ENCODE measurements at places on chromosomes 6 and 20.

DNA sequence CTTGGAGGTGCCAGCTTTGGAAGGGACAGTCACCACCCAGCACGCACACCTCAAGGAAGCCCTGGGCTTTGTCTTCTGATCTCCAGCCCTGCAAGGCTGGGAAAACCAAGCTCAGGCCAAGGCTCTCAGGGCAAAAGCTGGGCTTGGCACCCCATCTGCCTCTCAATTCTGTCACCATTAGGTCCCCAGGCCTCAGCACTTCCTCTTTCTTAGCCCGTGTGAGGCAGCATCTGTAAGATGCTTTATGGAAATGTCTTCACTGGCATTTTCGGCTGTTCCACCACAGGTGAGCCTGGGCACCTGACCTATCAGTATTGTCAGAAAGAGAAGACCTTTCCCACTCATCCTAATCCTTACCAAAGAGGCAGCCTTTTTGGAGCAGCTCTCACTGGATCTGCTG is 24.6 kb downstream of the GMEB2 start:
- no peak for DNase-seq

DNA sequence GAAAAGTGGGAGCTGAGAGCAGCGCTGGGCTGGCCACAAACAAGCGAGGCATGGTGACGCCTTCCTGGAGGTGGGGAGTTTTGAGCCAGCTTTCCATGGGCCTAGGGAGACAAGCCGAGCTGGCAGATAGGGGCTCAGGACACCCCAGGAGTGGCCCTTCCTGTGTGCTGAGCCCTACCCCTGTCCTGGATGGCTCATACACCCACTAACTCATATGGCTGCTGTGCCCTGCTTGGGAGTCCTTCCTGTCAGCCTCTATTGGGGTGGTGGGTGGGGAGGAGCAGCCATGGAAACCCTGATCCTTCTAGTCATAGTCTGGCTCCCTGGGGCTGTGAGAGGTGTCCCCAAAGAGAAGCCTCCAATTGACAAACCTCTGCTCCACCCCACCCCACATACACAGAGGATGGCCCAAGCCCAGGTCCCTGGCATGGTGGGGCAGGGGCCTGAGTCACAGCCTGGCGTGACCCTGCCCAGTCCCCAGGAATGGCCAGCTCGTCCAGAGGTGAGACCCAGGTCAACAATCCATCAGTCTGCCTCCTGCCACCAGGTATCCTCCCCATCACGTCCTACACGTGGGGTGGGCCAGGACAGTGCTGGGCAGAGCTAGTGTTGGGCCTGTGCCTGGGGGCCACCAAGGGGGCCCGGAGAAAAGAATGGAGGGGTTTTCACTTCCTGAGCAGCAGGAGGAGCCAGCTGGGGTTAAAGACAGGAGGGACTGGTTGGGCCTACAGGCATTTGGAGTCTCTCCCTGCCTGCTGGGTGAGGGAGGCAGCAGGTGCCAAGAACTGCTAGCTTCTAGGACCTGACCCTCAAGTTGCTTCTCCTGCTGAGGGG is 52.2 kb downstream of the MRPL14 start:
- no peak for DNase-seq

DNA sequence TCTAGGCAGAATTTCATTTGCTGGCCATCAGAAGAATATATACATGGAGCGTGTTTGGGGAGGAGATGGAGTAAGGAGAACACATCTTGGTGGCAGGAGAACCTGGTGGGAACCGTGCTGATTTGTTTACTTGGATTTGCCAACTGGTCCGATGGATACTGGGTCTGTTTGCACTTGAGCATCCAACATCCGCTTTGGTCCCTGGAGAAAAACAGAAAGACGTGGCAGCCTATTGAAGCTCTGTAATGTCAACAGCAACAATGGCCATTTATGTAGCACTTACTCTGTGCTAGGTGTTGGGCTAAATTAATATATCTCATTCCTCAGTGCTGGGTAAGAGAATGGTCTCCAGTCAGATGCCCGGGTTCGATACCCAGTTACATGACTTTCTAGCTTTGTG is 125.6 kb downstream of the BCAS1 start:
- no peak for DNase-seq

DNA sequence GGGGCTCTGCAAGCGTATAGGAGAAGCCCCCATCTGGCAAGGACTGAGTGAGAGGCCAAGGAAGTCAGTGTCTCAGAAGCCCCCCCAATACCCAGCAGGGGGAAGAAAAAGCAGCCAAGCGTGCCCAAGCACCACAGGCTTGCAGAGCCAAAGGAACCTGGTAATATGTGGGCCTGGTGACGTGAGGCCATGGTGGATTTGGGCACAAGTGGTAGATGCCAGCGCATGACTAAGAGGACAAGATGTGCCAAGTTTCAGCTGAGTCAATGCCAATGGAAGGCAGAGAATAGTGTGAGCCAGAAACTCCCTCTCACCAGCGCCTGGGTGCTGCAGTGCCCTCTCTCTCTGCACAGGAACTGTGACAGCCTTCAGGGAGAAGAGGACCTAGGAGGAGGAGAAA is 110.0 kb downstream of the QRSL1 start:
- no peak for DNase-seq

- DNase-seq, result no peak
Observed at GRCh38 chr6:15065261-15065989, 180.4 kb upstream of the JARID2 start.

Measured in trophoblast cell (in vitro differentiated cells and primary cell).